ENCODE measurements at places on chromosomes 4 and X.

DNA sequence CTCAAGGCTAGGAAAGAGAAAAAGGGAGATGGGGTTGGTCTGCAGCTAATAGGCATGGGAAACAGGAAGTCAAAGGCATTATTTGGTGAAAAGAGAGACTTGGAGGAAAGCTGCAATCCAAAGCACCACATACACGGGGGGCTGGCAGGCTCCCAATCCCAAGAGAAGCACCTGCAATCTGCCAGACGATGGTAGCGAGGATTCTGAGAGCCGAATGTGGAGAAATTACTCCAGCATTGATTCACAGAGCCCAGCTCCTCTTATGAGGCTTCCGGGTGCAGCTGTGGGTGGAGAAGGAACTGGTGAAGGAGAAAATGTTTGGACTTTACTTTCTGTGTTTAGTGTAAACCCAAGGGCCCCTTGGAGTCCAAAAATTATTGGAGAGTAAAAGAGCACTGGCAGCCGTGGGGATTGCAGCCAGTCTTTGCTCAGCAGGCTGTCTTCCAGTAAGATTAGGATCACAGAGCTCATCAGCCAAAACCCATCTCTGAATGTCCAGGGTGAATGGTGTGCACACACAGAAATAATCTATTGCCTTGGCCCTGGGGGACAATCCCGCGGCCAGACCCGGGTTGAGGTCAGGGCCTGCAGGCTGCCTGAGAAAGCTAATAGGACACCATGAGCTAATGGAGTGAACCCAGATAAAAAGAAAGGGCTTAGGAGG is 197.6 kb downstream of the KIT start:
- no peak for DNase-seq

DNA sequence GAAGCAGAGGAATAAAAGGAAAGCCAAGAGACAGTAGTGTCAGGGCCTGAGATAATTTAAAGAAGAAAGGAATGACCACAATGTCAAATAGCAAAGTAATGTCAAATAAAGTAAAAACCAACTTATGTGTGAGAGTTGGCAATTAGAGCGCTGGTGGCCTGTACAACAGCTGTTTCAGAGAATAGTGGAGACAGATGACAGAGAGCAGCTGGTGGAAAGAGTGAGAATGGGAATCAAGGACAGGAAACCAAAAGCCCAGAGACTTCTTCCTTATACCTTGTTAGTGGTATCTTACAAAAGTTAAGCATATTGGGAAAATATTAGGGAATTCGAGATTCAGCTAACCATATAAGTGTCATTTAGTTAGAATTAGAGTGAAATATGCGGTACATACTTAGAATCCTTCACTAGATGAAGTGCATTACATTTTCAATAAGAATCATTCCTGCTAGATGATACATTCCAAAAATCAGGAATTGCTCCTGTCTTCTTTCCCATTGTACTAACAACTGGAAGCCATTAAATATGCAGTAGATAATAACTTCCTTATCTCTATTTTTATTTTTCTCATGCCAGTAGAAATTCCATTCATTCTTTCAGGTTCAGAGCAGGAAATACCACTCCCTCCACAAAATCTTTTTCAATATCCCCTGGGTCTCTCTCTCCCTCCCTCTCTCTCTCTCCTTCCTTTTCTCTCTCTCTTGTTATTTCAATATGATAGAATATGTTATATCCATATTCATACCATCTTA is 525.4 kb downstream of the CENPC start:
- no peak for DNase-seq

DNA sequence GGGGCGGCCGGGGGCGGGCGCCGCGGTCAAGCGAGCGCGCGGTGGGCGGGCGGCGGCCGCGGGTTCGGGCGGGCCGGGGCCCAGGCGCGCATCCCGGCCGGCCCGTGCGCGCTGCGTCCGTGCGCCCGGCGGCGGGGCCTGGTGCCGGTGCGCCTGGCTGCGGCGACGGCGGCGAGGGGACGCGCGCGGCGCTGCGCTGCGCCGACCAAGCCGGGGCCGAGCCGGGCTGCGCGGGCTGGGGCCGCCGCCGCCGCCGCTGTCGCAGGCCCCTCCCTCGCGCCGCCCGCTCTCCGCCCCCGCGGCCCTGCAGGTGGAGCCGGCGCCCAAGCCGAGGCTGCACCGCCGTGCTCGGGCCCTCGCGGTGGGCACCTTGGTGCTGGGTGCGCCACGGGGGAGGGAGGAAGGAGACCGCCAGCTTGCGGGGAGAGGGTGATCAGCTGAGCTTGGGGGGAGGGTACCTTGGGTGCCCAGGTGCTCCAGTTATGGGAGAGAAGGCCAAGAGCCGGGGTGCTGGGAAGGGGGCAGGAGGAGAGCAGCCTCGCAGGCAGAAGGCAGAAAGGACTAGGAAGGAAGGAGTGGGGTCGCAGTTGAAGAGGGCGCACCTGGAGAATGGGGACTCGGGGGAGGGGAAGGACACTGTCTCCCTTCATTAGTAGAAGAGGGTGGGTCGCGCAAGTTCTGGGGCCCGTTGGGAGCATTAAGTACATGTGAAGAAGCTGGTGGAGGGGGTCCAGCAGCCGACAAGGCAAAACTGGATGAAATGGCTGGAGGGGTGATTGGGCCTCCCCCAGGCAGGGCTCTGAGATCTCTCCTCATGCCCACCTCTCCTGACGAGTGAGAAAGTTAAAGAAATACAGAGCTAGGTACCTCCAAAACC is at the start of gene PPP2R2C:
Gene PPP2R2C, minus strand, starts transcription at position 228 of the 877 bp plus-strand sequence. CDS start 385 bp downstream, outside the sequence.
- DNase-seq, result no peak

- no peak for DNase-seq
These were observed 2.9 kb upstream of the HAND2 start for GRCh38 chr4:173532725-173533511.

- no peak for DNase-seq
These were observed 204.7 kb upstream of the CASK start for GRCh38 chrX:42128020-42128419.

GRCh38 chrX:24241822-24242648 is 71.8 kb downstream of the SUPT20HL2 start:
- no peak for DNase-seq

- no peak for DNase-seq
These were observed 558.8 kb upstream of the GRIA3 start for GRCh38 chrX:122625239-122625638.

- DNase-seq, result no peak
These were observed 185.4 kb downstream of the INPP4B start for GRCh38 chr4:142660728-142661127.

DNA sequence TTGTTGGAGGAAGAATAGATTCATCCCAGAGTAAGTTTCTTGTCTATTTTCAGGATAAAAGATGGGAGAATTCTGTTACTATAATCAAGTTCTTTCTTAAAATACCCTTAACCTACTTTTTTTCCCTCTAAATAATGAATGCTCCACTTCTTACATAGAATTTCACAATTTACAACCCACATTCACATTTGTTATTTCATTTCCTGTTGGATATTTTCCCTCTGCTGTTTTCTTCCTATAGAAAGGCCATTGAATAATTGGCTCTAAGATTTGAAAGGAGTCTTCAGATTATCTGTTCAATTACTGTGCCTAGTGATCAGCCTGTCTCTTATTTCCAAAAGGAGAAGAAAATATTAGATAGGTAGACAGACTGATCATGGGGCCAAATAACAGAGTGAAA is 79.7 kb downstream of the CPE start:
- no peak for DNase-seq

DNA sequence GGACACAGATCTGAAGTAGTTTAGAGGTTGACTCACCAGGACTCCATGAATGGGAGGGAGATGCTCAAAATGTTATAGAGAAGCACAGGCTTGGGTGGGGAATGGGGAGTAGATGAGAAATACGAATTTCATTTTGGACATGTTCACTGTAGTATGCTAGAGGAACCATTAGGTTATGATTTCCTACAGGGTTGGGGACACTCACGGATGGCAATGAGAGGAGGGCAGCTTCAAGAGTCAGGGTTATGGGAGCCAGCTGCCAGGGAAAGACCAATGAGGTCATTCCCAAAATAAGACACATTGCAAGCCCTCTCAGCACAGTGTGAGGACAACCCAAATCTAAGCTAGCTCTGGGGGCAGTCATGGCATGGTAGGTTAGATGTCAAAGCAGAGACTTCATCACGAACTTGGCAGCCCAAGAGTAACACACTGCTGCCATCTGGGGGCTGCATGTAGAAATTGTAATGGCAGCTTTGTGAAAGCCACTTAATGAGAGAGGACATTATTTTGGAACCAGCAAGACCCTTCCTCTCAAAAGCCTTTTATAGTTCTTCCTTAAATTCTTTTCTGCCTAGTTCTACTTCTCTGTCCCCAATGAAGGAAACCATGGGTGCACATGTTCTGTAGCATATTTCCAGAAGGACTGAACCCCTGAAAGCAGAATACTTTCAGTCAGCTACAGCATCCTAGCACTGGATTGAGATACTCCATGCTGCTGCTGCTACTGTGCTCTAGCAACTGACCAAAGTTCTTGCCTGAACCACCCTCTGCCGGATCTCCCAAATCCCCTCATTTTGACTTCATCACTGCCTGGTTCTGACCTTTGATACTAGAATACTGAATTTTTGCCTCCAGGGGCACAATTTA is 16.2 kb upstream of the ZCCHC12 start:
- DNase-seq, result no peak

DNA sequence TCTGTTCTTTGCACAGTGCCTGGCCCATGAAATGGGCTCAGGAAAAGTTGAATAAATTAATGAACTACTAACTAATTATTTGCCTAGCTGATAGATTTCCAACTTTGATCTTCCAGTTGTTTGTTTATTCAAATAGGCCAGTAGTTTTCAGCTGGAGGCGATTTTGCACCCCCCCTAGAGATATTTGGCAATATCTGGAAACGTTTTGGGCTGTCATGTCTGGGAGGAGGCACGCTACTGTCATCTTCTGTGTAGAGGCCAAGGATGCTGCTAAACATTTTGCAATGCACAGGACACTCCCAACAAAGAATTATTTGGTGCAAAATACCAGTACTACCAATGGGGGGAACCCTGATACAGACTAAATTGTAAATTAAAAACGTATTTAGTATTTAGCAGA is 81.9 kb downstream of the VCX2 start:
- no peak for DNase-seq

DNA sequence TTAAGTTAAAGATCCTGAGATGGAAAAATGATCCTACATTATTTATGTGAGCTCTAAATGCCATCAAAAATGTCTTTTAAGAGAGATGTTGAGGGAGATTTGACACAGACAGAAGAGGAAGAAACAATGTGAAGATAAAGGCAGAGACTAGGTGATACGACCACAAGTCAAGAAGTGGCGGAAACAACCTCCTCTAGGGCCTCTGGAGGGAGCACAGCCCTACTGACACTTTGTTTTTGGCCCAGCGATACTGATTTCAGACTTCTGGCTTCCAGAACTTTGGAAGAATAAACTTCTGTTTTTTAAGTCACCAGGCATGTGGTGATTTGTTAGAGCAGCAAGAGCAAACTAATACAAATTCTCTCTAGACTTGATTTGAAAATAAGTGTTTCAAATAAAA is 1216.1 kb downstream of the FSTL5 start:
- DNase-seq, result no peak

DNA sequence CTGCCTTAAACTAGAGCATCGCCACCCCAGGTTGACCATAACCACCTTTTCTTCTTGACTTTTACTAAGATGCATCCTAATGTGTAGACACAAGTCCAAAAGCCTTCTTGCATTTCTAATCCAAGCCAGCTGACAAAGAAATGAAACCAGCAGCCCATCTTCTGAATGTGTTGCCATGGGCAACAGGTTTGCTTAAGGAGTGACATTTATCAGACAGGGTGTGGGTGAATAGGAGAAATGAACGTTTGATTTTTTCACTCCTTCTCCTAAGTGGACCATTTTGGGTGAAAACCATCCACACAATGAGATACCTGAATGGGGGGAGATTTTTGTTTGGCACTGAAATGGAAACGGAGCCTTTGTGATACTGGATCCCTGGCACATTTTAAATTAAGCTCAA is 72.7 kb upstream of the C4orf50 start:
- no peak for DNase-seq

- DNase-seq, result no peak
These were observed 287.7 kb upstream of the EMCN start for GRCh38 chr4:100805538-100805937.

- no peak for DNase-seq
These were observed 632.8 kb upstream of the AMOT start for GRCh38 chrX:113473418-113473817.

DNA sequence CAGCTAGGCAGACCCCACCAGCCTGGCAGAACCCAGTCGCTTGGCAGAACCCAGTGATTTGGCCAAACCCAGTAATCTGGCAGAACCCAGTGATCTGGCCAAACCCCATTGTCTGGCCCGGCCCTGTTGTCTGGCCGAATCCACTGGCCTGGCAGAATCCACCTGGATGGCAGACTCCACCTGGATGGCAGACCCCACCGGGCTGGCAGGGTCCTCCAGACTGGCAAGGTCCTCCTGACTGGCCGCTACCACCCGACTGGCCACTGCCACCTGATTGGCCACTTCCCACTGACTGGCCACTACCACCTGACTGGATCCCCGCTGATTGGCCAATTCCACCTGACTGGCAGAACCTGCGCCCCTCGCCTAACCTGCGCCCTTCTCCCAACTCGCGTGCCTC is 3.2 kb downstream of the MAGED1 start:
- no peak for DNase-seq

DNA sequence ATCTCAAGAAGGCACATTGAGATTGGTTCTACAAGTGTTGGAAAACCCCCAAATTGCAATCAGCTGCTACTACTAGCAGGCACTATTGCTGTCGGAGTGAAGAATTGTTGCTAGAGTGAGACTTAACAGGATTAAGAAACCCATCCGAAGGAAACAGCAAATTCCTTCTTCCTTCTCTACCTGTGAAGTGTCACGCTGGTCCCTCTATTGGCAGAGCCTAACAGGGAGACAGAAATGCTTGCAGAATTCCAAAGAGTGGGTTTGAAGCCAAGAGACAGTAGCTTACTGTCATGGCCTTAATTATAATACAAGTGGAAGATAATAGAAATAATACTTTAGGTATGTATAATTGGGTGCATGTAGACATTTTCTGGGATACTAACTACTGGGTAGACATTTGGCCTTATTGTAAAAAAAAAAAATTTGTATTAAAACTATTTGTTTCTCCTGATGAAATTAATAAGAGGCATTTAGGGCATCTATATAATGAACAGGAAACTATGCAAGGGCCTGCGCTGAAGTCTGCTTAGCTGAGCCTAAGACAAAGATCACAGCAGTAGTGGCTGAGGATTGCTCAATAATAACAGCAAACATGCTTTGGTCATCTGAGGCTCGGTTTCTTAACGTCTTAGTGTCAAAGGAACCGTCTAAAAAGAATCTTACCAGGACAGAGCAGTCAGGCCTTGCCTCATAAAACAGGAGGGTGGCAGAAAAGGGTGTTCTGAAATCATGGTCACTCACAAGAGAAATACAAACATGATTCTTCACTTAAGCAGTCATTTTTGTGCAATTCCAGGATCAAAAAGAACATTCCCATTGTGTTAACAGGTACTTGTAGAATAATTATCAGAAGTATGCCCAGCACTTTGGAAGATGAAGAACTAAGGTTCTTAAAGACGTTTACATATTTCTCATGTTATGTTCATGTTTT is 40.8 kb downstream of the FAM241A start:
- DNase-seq, result no peak

GRCh38 chr4:47641755-47642154 is 156.7 kb downstream of the ATP10D start:
- no peak for DNase-seq
